Cerebellum (tissue), 4 donors: ENCODE measurements at places on chromosomes 13 and 19. TPM values are rescaled to one million over a fixed set of nuclear protein-coding genes. Genes with fewer than 3 reads are reported as not detected.

DNA sequence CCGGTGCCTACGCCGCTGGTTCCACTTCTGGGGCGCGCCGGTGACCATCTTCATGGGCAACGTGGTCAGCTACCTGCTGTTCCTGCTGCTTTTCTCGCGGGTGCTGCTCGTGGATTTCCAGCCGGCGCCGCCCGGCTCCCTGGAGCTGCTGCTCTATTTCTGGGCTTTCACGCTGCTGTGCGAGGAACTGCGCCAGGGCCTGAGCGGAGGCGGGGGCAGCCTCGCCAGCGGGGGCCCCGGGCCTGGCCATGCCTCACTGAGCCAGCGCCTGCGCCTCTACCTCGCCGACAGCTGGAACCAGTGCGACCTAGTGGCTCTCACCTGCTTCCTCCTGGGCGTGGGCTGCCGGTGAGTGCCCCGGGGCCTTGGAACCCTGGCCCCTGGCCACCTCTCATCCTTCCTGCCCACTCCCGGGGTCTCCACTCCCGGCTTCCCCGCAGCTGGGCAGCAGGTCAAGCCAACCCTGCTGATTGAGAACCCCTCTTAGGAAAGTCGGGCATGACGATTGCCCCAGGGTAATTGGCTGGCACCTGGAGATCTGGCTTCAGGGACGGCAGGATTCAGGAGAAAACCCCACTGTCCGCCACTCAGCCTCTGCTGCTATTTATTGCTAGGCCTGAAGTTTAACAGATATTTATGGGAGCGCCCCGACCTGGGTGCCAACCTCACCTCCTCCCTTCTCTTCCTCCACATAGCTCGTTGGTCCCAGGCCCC, 39.1 kb downstream of the TRPM4 start:
- DNase-seq = peak; percentile 52

Gene ZNF420
- total RNA-seq = 44.1 TPM

- no peak for DNase-seq
Observed at GRCh38 chr13:76380446-76381065, 505.6 kb downstream of the KCTD12 start.

DNA sequence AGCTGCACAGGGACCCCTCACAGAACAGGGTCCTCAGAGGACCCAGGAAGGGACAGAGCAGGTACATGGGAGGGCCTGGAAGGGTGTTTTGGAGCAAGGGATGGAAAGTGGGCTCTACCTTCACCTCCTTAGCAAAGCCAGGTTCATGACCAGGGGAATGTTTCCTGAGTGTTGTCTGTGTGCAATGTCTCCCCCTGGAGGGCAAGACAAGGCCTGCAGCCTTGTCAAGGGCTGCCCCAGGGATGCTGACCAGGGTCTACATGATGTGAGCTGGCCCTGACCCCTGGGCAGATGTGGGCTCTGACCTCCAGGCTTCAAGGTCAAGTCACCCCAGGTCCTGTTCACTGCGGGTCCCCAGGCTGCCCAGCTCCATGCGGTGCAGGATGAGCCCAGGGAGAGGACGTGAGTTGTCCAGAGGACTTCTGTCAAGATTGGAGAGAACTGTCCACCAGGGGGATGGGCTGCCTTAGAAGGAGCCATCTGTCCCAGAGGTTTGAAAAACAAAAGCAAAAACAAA, 1.0 kb upstream of the CEACAM1 start:
- DNase-seq = peak; percentile 30

Gene PTH2
- not detected for total RNA-seq

GRCh38 chr13:99376132-99376531, 68.9 kb upstream of the GPR183 start:
- no peak for DNase-seq

GRCh38 chr19:49231804-49232203, 74.2 kb downstream of the TRPM4 start:
- no peak for DNase-seq

Gene C5AR1
- 0.54 TPM for total RNA-seq

Gene FFAR3
- total RNA-seq = not detected

DNA sequence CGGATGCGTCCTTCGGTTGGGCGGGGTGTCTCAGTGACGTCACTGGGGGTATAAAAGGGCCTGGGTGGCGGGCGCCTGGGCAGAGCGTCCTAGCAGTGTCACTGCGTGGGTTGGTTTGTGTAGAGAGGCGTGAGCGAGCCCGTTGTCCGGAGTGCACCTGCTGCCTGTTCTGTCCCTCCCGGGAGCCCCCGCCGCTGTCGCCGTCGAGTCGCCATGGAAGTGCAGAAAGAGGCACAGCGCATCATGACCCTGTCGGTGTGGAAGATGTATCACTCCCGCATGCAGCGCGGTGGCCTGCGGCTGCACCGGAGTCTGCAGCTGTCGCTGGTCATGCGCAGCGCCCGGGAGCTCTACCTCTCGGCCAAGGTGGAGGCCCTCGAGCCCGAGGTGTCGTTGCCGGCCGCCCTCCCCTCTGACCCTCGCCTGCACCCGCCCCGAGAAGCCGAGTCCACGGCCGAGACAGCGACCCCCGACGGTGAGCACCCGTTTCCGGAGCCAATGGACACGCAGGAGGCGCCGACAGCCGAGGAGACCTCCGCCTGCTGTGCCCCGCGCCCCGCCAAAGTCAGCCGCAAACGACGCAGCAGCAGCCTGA, 2.9 kb downstream of the IER2 start:
- peak; percentile 97 for DNase-seq

- DNase-seq = no peak
Observed at GRCh38 chr19:30068528-30069395, 126.7 kb downstream of the URI1 start.

Gene UQCR11
- 34.8 TPM for total RNA-seq

Gene FAAP24
- total RNA-seq = 1.7 TPM

Gene SIGLEC10
- 2.6 TPM for total RNA-seq

Gene CYP2S1
- 0.64 TPM for total RNA-seq

DNA sequence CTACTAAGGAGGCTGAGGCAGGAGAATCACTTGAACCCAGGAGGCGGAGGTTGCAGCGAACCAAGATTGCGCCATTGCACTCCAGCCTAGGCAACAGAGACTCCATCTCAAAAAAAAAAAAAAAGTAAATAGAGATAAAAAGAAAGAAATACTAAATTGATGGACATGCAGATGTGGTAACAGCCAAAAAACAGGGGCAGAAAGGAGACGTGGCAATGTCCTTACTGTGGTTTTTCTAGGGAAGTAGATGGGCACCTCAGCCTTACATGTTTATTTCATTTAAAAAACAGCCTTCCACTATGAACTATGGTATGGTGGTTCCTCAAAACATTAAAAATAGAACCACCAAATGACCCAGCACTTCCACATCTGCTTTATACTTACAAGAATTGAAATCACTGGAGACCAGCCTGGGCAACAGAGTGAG, 6.5 kb upstream of the EIF3G start:
- no peak for DNase-seq

- no peak for DNase-seq
Observed at GRCh38 chr19:6801485-6802086, 29.1 kb downstream of the VAV1 start.

Gene CYP4F8
- not detected for total RNA-seq

Gene SIRT2
- total RNA-seq = 56.7 TPM

DNA sequence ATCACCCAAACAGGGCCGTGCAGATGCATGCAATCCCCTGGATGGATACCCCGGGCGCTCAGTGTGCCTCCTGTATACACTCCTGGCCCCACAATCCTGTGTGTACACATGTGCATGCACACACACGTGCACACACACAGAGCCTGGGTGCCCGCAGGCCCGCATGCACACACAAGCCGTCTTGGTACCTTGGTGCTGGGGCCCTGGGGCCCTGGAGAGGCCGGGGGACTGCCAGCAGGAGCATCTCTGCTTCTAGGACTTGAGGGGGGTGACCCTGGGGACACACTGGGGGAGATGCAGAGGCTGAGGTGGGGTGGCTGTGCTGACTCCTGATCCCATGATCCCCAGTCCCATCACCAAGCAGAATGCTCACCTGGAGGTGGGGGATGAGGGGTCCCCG, 15.6 kb upstream of the EPOR start:
- no peak for DNase-seq
